Vagina (tissue), 2 donors: ENCODE measurements at places on chromosomes 1 and 21.

- DNase-seq, result no peak
Observed at GRCh38 chr1:62599044-62599443, 1.7 kb downstream of the ANGPTL3 start.

GRCh38 chr1:154440036-154440804, 35.1 kb downstream of the IL6R start:
- DNase-seq, result no peak

DNA sequence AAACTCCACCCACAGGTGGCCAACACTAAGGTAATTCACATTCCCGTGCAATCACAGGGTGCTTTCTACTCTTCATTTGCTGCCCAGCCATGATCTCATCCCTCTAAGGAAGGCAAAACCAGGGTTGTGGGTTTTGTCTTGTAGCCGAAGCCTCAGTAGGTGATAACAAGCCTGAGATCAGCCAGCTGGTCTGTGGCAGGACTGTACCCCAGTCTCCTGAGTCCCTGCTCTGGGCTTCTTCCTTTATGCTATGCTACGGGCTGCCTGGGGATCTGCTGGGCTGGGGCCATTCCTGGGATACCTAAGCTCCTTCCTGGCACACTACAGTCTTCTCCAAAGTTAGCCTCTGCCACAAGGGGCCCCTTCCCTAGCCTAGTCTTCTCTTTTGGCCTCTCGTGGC, 9.8 kb downstream of the PPFIA4 start:
- DNase-seq, result no peak

GRCh38 chr1:185325413-185325812, 8.4 kb upstream of the IVNS1ABP start:
- DNase-seq, result no peak

GRCh38 chr1:65846866-65847265, 54.2 kb downstream of the PDE4B start:
- no peak for DNase-seq

DNA sequence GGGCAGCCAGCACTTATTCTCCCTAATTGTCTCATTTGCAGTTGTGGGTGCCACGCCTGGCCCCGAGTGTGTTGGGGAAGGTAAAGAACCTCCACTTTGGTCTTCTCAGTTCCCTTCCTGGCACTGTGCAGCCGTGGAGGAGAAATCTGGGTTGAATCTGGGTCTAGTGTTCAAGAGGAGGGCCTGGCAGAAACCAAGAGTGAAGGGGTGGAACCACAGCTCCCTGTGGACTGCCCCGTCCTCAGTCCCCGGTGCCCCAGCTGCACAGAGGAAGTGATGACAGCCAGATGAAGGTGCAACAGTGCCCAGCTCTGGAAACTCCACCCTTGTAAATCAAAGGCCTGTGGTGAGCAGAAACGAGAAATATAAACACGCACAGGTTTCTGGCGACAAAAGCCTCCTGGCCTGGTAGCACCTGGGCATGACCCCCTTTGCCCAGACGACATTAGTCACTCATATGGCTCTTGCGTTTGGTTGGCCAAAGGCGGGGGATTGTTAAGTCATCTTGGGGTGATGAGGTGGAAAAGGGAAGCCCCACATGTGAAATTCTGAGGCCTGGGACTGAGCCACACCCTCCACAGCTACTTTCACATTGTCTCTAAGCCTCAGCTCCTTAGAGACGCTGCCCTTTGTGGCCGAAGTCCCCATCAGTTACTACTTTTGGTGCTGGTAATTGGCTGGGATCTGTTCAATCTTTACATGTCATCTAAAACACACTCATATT, 4.2 kb upstream of the ECE1 start:
- DNase-seq, result no peak

- no peak for DNase-seq
Observed at GRCh38 chr1:236845830-236846229, 50.7 kb downstream of the MTR start.

- no peak for DNase-seq
Observed at GRCh38 chr1:108644984-108645383, 15.9 kb downstream of the HENMT1 start.

DNA sequence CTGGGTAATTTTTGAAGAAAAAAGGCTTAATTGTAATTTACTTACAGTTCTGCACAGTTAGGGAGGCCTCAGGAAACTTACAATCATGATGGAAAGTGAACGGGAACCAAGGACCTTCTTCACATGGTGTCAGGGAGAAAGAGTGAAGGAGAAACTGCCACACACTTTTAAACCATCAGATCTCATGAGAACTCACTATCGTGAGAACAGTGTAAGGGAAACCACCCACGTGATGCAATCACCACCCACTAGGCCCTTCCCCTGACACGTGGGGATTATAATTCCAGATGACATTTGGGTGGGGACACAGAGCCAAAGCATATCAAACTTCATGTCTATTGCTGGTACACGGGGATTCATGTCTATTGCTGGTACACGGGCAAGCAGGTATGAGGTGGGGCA, 5.3 kb upstream of the SFT2D2 start:
- no peak for DNase-seq

GRCh38 chr1:97599447-97599846, 321.4 kb downstream of the DPYD start:
- no peak for DNase-seq

GRCh38 chr1:23362218-23362713, 7.4 kb downstream of the ZNF436 start:
- DNase-seq, result no peak

DNA sequence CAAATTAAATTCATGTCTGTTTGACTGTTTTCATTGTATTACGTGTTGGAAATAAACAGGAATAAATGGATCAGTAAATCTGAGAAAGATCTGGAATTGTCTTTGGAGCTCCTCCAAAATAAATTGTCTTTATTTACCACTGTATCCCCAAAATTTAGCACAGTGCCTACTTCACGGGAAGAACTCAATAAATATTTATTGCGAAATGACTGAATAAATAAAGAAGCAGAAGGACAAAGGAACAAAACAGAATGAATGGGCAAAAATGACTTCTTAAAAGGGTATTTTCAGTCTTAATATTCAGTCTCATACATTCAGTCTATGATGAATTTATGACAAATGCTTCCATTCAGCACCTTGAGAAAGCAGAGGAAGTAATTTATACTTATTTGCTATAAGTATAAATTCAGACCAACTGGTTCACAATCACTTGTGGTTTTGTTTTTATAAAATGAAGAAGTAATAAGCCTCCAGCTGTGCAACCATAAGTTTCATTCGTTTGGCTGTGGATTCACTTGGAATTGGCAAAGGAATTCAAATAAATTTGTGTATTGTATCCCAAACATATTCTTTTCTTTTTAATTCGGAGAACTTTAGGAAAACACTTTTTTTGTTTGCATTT, 19.2 kb upstream of the PRKAA2 start:
- no peak for DNase-seq

GRCh38 chr1:208445758-208446203, 201.6 kb upstream of the PLXNA2 start:
- DNase-seq, result no peak

DNA sequence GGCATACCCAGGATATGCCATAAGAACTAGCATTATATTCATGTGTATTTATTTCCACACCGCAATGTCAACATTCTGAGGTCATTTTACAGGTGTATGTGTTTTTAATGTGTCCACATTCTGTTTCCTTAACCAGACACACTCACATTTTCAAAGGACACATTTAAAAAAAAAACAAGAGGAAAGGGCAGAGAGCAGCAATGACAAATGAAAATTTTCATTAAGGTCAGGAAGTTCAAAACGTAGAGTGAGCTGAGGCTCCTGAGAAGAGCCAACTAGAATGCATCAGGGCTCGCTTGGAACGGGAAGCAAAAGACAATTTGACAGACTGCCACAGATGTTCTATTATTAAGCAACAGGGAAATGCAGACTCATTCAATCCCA, 4.8 kb upstream of the GNPAT start:
- DNase-seq, result no peak

DNA sequence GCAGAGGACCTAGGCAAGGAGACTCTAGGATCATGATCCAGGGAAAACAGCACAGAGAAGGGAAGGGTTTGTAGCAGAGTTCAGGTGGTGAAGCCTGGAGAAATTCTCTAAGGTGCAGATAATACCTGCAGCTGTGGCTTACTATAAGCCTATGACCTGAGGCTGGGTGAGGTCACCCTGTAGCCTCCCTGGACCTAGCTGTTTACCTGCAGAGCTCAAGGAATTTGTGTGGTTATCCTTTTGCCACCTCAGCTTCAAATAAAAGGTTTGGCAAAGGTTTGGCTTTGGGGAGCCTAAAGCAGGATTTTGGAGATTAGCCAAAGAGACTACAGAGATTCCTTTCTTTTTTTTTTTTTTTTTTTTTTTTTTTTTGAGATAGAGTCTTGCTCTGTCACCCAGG, 79.5 kb upstream of the ZNF648 start:
- DNase-seq, result no peak

- no peak for DNase-seq
Observed at GRCh38 chr1:18105196-18105595, 2.4 kb upstream of the IGSF21 start.

GRCh38 chr1:26027716-26028489, 6.3 kb downstream of the EXTL1 start:
- no peak for DNase-seq

- DNase-seq, result no peak
Observed at GRCh38 chr1:111888740-111889376, 100.6 kb downstream of the KCND3 start.

- DNase-seq, result no peak
Observed at GRCh38 chr1:244964112-244964971, 100.0 kb upstream of the HNRNPU start.
